SW480 (cell line): ENCODE measurements at places on chromosomes 7 and 10.

- DNase-seq: no peak
Measured at GRCh38 chr7:108384716-108385483, 71.3 kb downstream of the NRCAM start.

DNA sequence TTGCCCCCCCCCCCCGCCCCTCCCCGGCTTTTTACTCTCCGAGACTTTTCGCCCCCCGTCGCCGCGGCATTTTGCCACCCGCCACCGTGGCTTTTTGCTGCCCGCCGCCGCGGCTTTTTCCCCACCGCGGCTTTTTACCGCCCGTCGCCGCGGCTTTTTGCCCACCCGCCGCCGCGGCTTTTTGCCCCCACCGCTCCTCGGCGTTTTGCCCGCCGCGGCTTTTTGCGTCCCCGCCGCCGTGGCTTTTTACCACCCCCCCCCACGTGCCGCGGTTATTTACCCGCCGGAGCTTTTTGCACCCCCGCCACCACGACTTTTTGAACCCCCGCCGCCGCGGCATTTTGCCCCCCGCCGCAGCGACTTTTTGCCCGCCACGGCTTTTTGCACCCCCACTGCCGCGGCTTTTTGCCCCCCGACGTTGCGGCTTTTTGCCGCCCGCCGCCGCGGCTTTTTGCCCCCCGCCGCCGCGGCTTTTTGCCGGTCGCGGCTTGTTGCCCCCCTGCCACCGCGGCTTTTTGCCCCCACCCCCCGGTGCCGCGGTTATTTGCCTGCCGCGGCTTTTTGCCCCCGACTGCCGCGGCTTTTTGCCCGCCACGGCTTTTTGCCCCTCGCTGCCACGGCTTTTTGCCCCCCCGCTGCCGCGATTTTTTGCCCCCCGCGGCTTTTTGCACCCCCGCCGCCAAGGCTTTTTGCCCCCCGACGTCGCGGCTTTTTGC lies 461.1 kb downstream of the ZNF33B start:
- no peak for DNase-seq

DNA sequence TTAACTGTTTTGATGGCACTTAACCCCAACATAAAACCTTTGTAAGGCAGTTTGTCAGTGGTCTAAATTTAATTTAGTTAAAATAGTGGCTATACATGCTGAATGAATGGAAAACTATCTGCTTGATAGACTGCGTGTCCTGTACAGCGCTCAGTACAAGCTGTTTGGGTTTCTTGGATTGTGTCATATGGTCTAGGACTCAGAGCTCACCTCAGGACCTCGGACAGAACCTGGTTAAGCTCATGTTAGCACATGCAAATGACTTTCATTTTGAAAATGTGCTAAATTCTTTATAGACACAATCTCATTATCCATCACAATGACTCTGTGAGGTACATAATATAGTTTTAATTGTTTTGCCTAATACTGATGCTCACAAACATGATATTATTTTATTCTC lies 55.7 kb upstream of the RELN start:
- DNase-seq: no peak

DNA sequence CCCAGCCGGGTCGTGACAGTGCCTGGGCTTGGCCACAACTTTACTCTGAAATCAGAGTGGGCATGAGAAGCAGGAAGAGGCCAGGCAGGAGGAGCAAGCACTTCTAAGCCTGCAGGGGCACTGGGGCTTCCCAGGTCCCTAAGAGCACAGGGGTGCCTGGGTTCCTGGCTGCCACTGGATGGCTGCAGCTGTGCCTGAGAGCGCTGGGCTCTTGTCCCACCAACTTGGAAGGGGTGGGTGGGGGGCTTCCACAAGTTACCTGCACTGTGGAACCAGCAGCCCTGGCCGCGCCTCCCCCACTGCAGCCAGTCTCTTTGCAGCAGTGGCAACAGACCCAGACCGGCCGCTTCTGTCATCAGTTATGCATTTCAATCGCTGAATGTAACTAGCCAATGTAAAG lies 434.7 kb upstream of the GRM3 start:
- no peak for DNase-seq

DNA sequence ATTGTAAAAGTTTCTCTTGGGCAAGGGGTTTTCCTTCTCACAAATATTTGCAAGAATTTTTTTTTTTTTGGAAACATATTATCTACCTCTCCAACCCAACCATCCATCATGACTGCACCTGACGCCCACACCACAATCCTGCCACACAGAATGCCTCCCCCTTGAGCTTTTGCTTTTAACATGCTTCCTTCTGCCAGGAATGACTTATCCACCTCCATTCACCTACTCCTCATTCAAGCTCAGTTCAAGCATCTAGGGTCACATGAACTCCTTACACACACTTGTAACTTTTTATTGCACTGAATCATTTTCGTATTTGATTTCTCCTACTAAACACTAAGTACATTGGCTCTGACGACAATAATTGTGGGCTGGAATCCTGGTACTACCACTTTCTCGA lies 660.1 kb upstream of the AUTS2 start:
- DNase-seq: no peak
